ENCODE measurements at places on chromosomes 11 and 22.

GRCh38 chr11:2741006-2741376 is 41.2 kb upstream of the KCNQ1OT1 start:
- DNase-seq = no peak

DNA sequence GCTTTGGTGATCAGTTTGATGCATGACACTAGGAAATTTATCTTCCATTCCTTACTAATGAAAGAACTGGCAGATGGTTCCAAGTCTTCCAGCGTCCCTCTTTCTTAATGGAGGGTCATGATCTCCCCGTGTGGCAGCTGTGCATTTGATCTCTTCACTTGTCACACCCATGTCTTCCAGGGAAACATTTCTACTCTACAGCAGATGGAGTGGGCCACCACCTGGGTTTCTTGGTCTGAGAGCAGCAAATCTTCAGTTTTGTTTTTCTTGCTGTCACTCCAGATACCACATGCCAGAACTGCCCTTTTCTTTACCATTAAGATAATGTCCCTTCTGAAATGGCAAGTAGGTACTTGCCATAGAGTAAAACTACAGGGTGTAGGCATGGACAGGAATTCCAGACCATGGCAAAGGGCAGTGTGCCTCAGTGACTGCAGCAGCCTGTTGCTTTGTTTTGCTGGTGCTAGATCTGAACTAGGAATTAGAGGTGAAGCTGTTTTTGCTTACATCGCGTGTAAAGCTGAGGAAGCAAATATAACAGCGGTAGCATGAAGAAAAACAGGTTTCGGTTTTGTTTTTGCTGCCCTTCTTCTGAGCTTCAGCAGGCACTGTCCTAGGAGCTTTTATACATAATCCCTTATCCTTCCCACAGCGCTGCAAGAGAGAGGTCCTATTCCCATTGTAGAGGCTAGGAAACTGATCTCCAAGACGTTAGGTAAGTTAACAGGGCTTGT is 20.7 kb upstream of the C11orf96 start:
- no peak for DNase-seq

DNA sequence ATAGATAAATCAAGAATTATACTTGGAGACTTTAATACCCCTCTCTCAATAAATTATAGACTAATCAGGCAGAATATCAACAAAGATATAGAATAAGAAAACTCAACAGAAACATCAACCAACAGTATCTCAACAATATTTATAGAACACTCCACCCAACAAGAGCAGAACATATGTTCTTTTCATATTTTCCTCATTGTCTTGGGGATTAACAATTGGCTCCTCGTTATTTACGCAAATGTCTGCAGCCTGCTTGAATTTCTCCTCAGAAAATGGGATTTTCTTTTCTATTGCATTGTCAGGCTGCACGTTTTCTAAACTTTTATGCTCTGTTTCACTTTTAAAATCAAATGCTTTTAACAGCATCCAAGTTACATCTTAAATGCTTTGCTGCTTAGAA is 37.0 kb upstream of the FBLN1 start:
- no peak for DNase-seq

DNA sequence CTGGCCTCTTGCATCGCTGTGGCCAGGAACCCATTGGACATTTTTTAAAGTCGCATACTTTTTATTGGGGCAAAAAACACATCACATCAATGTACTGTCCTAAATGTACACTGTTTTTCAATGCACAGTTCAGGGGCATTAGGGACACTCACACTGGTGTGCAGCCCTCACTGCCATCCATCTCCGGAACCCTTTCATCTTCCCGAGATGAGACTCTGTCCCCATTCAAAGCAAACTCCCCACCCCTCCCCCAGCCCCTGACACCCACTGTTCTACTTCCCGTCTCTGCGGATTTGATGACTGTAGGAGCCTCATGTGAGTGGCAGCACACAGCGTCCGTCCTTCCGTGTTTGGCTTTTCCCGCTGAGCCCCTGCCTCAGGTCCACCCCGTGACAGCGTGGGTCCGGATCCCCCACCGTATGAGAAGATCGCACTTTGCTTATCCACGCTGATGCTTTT is 41.8 kb upstream of the TH start:
- DNase-seq = peak; percentile 56
